ENCODE measurements at places on chromosomes 7 and 10.

DNA sequence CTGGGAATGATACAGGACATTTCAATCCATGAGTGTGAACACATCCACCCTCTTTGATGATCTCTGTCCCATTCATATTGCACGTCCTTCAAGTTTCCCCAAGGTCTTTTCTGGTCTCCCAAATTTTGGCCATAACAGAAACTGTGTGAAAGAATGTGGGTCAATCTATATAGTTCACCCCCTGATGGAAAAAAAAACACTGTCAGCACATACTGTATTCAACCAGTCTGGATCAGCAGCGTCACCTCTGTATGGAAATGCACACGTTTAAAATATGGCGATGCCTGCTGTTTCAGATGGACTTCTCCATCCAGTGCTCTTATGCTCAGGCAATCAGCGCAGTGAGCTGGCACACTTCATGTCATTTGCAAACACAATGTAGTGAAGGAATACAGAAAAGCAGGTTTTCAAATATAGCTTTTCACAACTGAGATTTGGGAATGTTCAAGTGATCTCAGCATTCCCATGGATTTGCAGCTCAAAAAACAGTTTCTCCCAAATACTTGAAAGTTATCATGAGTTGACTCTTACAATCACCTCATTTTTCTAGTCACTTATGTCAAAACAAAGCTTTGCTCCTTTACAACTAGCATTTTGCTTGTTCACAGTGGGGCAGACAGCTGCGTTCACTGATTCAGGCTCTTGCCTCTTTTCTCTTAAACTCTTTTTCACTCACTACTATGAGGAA lies 61.1 kb downstream of the FAM13C start:
- no peak for DNase-seq

DNA sequence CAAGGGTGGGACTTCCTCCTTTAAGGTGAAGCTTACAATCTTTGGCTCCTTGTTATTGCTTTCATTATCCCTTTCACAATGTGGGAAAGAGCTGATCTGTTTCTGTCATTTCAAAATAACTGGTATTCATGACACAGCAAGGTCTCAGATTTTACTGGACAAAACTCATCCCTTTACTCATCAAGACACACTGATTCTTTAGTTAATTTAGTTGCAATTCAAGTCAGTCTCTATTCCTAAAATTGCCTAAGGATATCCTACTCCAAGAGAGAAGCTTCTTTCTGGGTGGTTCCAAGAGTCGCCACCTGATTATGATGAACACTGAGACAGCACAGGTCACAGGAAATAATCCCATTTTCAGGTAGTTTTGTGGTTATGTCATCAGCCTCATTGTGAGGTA lies 5.8 kb upstream of the PNLIPRP3 start:
- no peak for DNase-seq

DNA sequence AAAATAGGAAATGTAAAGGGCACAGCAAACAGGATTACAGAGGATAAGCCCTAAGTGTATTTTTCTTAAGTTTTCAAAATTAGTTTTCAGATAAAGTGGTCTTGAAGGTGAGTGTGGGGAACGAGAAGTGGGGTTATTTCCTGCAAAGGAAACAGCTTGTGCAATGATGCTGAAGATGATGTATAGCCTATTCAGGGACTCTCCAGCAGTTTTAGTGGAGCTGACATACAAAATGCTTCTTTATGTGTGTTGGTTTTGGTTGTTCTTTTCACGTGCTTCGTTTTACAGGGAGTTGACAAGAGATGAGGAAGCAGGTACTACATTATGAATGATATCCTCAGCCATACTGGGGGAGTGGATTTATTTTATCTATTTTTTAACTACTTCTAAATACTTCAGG lies 20.5 kb downstream of the CASD1 start:
- DNase-seq = no peak

GRCh38 chr10:51082857-51083256 lies 8.6 kb downstream of the PRKG1 start:
- DNase-seq = no peak

DNA sequence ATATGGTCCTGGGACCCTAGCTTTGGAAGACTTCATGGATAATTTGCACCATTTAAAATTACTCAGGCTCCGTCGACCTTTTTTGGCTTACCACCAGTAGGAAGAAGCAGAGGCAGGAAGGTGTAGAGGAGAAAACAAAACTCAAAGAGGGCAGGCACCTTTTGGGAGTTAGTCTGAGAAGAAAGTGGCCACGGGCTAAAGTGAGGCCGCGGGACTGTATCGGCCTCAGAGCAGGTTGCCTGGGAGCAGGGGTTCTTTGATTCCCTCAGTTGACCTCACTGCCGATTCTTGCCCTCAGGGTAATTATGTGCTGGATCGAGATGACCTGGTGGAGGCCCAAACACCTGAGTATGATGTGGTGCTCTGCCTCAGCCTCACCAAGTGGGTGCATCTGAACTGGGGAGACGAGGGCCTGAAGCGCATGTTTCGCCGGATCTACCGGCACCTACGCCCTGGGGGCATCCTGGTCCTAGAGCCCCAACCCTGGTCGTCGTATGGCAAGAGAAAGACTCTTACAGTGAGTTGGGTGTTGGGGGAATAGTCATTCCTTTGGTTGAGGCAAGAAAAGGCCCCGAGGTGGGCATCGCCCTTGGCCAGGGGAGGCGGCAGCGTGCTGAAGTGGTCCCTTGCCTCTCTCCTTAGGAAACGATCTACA lies 3.1 kb downstream of the MEPCE start:
- no peak for DNase-seq

DNA sequence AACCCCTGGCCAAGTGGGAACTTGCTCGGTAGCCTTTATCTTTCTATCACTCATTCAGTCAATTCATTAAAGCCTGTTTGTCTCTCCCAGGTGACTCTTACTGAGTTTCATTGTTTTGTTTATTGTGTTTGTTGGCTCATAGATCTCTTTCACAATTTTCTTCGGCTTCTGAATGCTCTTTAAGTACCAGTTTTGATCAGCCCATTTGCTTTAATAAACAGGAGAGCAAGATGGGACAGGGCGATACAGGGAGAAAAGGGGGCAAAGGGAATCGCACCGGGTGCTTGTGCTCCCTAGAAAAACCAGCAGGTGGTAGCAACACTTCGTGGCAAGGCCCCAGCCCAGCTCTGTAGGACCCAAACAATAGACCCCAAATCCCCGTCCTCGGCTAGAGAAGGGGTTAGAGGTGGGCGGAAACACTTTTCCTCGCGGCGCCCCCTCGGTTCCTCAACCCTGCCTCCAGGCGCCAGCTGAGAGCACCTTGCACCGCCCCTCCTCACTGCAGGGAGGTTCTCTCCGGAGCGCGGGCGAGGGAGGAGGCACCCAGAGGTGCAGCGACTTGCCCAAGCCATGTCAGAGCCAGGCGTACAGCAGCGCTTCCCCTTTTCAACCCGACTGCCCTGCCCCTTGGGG lies 1.0 kb upstream of the EPHB6 start:
- peak; percentile 60 for DNase-seq

GRCh38 chr7:70694434-70694970 lies 437.4 kb upstream of the GALNT17 start:
- peak; percentile 12 for DNase-seq

GRCh38 chr7:417973-418601 lies 101.6 kb downstream of the PDGFA start:
- no peak for DNase-seq

- peak; percentile 49 for DNase-seq
Measured at GRCh38 chr7:128322040-128322643, 21.6 kb downstream of the RBM28 start.

- DNase-seq = no peak
Measured at GRCh38 chr10:93280121-93280698, 201.9 kb downstream of the MYOF start.

GRCh38 chr10:70306181-70306705 lies 22.4 kb upstream of the NPFFR1 start:
- DNase-seq = no peak

DNA sequence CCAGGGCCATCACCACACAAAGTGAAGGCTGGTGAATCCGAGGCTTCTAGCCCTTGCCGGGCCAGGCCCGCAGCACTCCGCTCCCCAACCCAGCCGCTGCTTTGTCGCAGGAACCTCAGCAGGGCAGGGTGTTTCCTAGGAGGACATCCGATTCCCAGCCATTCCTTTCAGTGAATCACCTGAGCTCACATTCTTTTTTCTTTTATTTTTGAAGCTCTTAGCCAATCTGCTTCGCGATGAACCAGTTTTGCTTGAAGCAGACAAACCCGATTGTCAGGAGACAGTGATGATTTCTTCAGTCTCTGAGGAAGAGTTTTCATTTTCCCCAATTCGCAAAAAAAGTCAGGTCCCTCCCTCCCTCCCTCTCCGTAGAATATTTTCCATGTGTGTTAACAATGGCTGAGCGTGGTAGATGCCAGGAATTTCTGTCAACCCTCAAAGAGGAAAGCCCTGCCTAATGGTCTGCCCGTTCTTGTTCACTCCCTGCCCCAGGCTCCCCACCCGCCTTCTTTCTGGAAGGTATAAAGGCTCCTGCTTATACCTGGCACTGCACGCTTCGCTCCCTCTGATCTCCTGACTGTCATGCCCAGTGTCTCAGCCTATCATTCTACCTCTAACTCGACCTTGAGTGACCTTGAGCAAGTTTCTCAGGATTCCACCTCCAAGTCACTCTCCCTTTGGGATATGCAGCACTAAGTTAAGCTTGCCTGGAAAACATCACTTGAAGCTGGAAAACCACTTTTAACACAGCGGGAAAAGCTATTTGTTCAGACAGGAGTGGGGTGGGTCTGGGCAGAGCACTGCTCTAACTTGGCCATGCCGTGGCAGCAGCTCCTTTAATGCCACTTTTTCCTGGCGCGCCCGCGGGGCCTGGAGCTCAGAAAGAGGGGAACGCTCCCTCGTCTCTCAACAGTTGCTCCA lies 35.1 kb downstream of the EGFR start:
- DNase-seq = no peak

GRCh38 chr7:78787854-78788253 lies 665.6 kb downstream of the MAGI2 start:
- DNase-seq = no peak

DNA sequence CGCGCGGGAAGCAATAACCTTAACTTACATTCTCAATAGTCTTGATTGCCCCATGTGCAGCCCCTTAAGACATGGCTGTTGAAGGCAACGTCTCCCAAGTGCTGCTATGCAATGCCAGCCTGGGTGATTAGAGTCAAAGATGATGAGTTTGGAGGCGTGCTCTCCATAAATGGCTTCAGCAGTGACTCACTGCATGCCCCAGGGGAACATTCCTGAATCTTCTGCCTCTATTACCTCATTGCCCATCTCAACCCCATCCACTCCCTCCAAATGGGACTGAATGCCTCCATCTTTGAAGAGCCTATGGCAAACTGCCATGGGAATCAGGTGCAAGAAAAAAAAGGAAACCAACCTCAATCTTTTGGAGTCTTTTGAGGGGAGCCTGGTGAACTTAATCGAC lies 282.8 kb downstream of the SNX10 start:
- no peak for DNase-seq

- DNase-seq = no peak
Measured at GRCh38 chr10:63608511-63608910, 87.3 kb downstream of the REEP3 start.

DNA sequence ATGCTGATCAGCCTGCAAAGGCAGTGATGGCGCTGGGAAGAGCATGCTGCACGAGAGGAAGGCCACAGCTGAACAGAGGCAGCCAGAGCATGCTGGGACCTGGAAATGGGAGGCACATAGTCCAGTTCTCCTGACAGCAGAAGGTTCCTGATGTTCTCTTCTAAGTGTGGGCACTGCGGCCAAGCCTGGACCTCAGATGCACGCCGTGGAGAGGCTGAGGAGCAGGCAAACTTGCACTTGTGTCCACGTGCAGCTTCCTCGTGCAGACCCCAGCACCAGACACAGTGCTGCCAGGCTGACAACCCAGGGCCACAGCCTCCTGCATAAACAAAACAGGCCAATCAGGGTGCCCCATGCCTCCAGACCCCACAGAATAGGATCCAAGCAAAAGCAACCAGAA lies 93.5 kb upstream of the LANCL2 start:
- DNase-seq = no peak

DNA sequence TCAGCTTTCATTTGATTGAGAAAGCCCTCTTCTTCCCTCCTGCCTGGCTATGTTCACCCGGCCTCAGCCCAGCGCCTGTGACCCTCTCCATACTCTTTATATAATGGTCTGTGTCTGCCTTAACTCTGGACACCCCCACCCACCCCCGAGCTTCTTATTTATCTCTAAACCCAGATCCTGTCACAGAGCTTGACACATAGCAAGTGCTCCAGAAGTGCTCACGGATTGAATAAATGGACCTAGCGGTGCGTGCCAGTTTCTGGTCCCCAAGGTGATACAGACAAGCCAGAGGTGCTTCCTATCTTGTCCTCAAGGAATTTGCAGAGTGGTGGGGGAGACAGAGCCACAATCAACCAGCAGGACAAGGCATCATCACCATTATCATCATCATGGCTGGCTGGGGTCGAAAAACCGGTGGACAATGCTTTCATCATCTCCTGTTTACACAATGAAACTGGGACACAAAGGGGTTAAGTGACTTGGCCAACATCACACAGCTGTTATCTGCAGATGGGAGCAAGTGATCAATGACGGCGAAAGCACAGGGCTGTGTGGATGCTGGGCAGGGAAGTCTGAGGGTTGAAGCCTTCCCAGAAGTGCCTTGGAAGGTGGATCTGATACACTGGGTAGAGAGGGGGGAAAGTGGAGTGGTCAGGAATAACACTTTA lies 2.2 kb upstream of the LOXL4 start:
- DNase-seq = no peak

DNA sequence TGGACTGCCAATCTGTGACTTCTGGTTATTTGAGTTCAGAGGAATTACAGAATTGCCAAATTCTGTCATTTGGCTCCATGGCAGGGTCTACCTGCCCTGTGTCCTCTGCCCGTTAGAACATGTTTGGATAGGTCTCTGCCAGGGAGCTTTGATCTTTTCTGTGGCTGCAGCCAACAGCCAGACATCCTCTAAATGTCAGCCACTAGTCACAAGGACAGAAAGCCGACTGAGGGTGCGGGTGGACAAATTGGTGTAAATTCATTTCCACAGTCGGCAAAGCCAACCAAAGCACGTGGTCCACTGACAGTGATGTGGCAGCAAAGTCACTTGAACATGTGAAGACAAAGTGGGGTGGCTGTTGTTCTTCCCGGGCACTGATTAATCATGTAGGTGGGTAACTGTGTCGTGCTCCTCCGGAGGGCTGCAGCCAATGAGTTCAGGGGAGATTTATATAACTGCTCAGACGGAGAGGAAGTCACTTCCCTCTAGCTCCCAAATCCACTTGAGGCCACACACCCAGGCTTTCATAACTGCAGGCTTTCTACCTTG lies 26.7 kb upstream of the CAMK1D start:
- DNase-seq = no peak

GRCh38 chr7:23331132-23331531 lies 32.0 kb downstream of the MALSU1 start:
- DNase-seq = no peak

GRCh38 chr7:131556053-131556908 lies at the start of gene PODXL:
PODXL (minus strand) TSS chr7:131556628; CDS start chr7:131556359, 269 bp downstream.
- peak; percentile 49 for DNase-seq

DNA sequence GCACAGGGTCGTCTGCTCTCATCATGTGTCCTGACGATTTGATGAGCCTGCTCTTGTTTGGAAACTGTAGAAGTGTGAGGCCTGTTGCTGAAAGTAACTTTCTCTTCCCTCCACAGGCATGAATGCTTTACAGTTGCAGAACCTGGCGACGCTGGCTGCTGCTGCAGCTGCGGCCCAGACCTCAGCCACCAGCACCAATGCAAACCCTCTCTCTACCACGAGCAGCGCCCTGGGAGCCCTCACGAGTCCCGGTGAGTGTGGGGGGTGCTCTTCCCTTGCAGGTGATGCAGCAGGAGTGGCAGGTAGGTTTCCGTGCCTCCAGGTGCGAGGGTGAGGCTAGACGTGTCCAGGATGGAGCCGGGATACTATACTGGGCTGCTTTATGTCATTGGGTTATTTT lies 270.6 kb downstream of the CELF2 start:
- no peak for DNase-seq

- DNase-seq = no peak
Measured at GRCh38 chr7:68914006-68914405, 684.3 kb upstream of the AUTS2 start.

Measured in fibroblast of villous mesenchyme (primary cell).